Activated T-helper 1 cell treated with anti-CD3 and anti-CD28 coated beads, Interleukin-2, amount 50 U/mL, for 16 hours (primary cell): ENCODE measurements at places on chromosomes 7 and 10.

- DNase-seq, result no peak
Measured at GRCh38 chr7:74302745-74303221, 13.6 kb downstream of the CLIP2 start.

GRCh38 chr7:30902466-30902865 lies 9.2 kb upstream of the AQP1 start:
- no peak for DNase-seq

DNA sequence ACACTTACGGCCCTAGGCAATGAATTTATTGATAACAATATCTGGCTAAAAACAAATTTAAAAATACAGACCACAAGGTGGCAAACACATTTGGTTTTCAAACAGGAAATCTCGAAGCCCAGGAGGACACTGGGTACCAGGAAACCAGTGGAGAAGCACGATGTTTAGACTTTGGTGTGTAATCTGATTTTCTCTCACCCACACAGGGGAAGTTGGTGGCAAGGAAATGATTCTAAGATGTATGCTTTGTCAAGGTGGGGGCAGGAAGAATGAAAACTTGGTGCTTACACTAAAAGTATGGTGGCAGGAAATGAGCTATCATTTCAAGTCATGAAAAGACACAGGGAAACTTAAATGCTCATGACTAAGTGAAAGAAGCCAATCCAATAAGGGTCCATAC lies 113.2 kb upstream of the ANKRD1 start:
- no peak for DNase-seq

DNA sequence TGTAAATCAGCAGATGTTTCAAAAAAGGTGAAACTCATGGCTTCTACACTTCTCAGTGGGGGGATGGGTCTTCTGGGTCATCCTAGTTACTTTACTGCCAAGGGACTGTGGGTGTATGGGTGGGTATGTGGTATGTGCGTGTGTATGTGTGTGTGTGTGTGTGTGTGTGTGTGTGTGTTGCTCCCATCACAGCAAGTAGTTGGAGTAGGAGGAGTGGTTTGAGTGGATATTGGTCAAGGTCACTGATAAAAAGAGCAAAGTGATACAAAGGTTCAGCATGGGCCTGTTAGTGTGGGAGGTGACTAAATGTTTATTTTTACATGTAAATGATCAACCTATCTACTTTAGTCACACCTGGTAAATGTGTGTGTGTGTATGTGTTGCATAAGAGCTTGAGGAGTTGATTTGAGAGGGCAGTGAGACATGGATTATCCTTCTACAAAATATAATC lies 11.8 kb upstream of the COBL start:
- DNase-seq, result no peak

GRCh38 chr10:60480865-60481563 lies 91.3 kb upstream of the ANK3 start:
- DNase-seq, result no peak

GRCh38 chr10:11148142-11149028 lies 130.7 kb downstream of the CELF2 start:
- DNase-seq, result no peak

- no peak for DNase-seq
Measured at GRCh38 chr10:123417414-123417813, 248.7 kb upstream of the GPR26 start.

GRCh38 chr7:114933658-114934057 lies 11.8 kb downstream of the MDFIC start:
- DNase-seq, result no peak
